ENCODE measurements at places on chromosomes 11 and 22. TPM values are rescaled to one million over a fixed set of nuclear protein-coding genes. Genes with fewer than 3 reads are reported as not detected.

DNA sequence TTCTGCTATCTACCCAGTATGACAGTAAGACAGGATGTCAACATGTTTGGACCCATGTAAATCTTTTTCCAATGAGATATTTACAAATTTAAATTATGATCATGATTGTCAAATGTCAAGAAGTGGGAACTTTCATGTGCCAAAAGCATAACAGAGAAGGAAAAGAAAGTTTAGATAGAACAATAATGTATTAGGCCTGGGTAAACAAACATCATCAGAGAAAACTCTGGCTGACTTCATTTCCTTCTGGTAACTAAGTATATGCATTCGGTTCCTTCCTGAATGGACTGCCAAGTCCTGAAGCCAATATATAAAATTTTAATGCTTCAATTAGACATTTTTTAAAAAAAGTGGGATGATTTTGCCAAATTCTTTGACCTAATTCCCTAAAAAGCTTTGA, 16.5 kb downstream of the RNF141 start:
- DNase-seq: no peak

- no peak for DNase-seq
Observed at GRCh38 chr11:78691215-78691614, 116.6 kb upstream of the NARS2 start.

The PHLDB1 gene
- 156 TPM for polyA plus RNA-seq

DNA sequence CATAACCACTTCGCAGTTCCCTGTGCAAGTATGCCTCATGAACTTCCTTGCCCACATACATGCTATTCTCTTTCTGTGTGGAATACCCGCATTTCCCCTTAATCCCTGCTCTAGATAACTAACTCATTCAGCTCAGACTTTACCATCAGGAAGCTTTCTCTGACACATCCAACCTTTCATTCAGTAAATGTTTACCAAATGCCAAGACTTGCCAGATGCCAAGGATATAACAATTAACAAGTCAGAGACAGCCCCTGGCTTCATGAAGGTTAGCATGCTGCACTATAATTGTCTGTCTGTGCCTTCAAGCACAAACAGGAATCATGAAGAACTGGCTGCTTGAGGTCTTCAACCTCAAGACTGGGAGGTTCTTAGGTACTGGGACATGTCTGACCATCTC, 71.2 kb upstream of the GDPD4 start:
- DNase-seq: no peak

The MMP27 gene
- polyA plus RNA-seq: not detected

DNA sequence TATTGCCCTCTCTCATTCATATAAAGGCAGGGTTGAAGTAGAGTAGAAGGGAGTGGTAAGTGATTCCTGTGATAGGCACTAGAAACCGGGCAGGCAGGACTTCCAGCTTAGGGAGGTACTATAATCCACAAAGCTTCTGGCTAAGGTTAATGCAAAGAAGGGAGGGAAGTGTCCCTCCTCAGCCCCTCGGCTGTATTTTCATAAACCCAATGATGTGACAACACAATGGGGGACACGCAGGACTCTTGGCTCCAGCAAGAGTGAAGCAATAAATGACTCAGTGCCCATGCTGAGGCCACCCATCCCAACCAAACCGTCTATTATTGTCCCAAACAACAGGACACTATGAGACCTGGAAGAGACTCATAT, 90.7 kb downstream of the ETS1 start:
- no peak for DNase-seq
